Karpas-422 (cell line): ENCODE measurements at places on chromosomes 1 and 21.

DNA sequence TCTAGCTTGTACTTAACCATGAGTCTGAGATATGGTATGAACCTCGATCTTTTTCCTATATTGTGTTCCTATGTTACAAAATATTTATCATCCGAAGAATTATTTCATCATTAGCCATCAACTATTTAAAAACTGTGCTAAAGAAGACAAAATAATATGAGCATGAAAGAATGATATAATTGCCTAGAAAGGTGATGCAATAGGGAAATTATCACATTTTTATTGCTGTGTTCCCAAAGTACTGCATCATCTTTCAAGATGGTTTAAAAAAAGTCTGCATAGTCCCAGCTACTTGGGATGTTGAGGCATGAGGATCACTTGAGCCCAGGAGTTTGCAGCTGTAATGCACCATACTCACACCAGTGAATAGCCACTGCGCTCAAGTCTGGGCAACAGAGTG is 126.7 kb downstream of the APP start:
- no peak for DNase-seq

GRCh38 chr21:46221664-46222435 is 6.7 kb downstream of the LSS start:
- no peak for DNase-seq

- no peak for DNase-seq
These were observed at the start of gene CYP2J2 for GRCh38 chr1:59926381-59927123. CYP2J2 (minus strand) TSS chr1:59926773; CDS start chr1:59926746, 27 bp downstream.

DNA sequence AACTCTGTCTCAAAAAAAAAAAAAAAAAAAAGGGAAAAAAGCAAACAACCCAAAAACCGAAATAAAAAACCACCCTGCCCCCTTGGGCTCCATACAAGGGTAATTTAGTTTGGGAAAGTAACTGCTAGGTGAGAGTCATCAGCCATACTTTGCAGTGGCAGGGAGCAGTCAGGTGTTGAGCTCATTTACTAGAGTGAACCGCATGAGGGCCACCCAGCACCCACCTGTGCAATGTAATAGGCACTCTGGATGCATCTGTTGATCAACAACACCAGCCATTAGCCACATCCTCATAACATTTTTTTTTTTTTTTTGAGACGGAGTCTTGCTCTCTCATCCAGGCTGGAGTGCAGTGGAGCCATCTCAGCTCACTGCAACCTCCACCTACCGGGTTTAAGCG is 9.1 kb downstream of the INAVA start:
- no peak for DNase-seq
